COR-L47 (cell line): ENCODE measurements at places on chromosomes 7 and 10.

GRCh38 chr10:121664671-121665070, 66.4 kb upstream of the FGFR2 start:
- DNase-seq, result no peak

DNA sequence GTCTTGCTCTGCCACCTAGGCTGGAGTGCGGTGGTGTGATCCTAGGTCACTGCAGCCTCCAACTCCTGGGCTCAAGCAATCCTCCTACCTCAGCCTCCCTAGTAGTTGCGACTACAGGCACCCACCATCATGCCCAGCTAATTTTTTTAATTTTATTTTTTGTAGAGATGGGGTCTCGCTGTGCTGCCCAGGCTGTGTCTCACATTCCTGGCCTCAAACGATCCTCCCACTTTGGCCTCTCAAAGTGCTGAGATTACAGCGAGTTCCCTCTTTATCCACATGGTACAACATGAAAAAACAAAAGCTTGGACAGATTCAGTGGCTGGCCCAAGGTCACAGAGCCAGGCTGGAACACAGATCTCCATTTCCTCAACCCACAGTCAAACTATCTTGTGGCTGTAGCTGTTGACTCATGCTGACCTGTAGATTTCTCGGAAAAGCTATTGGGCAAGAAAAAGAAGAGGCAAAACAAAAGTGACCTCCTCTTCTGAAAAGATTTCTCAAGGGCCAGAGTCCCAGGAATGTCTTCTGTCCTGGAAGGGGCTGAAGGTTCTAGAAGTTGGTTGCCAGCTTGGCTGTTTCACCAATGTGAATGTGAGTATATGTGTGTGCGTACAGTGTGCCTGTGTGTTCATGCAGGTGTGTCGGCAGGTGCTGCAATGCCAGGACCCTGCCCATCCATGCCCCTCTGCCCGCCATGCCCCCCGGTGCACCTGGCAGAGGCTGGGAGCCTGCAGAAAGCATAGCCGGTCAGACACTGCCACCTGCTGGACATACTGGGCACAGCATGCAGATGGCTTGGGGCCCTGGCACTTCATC, 28.4 kb downstream of the TMEM130 start:
- DNase-seq, result peak; percentile 35

DNA sequence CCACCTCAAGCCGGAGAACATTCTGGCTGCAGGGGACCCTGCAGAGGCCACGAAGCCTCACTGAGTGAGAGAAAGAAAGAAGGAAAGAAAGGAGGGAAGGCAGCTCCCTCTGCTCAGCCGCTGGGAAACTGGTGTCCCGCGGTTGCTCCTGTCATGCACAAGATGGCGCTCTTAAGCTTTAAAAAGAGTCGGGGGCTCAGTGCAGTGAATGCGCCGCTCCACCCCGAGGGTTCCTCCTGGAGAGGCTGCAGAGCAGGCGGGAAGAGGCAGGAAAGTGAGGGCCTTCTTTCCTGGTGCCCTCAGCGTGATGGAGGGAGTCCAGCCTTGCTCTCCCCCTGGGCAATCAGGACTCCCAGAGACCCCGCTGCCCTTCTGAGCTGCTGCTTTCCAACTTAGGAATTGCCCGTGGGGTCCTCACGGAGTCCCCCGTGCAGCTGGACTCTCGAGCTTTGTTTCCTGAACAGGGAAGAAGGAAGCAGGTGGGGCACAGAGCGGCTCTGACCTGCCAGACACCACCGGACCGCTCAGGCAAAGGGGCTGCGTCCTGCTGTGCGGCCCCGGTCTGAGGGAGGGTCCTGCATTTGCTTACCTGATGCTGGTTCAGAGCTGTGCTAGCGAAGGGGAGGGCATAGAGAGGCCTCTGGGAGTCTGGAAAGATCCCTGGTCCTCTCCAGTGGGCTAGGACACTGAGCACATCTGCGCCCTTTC, 141.9 kb upstream of the MKI67 start:
- DNase-seq, result no peak

DNA sequence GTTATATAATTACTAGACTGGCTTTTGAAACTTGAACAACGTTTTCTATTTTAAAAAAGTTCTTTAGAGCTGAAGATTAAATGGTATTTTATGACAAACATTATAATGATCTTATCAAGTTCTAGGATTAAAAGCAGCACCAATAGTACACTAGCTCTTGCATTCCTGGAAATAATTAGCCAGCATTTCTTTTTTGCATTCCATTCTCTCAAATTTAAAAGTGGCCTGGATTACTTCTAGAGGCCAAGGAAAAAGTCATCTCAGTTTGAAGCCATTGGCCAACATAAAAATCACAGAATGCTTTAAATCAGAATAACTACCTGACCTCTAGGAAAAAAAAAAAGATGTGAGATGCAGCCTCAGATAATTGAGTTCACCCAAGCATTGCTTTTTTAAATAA, 1326.4 kb upstream of the SORCS1 start:
- DNase-seq, result no peak

DNA sequence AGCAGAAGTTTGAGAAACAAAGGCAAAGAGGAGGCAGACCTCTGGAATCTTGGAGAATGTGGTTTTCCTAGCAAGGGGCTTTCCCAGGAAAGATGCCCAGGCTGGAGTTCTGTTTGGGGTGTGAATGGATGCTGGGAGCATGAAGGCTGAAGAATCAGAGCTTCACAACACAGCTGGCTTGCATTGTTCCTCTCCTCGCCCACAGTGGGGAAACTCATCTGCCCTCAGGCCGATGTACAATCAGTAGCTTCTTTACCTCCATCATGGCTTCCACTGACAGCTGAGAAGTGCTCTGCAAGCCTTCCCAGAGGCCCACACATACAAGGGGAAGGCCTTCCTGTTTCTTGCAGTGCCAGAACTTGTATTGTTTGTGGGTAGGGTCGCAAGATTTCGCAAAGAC, 90.8 kb upstream of the HECTD2 start:
- no peak for DNase-seq

GRCh38 chr10:95384011-95384704, 93.4 kb upstream of the PDLIM1 start:
- no peak for DNase-seq

GRCh38 chr7:32887395-32887794, 4.2 kb downstream of the KBTBD2 start:
- peak; percentile 15 for DNase-seq

- no peak for DNase-seq
Measured at GRCh38 chr7:119515214-119515613, 757.8 kb upstream of the KCND2 start.

DNA sequence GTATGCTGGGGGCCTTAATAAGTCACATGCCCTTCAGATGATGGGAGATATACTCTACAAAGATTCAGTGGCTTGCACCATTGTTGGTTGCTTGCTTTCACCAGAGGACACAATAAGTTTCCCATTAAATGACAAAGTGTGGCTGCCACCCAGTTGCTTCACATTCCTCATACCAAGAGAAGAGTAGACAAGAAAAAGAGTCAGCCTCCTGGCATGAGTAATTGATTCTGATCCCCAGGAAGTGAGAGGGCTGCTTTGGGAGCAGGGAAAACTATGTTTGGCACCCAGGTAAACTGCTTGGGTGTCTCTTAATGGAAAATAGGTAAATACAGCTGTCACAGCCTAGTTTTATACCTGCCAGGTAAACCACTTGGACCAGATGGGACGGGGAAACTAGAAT, 66.7 kb upstream of the IL6 start:
- DNase-seq, result no peak

- no peak for DNase-seq
Measured at GRCh38 chr10:110591760-110592159, 24.3 kb downstream of the SMC3 start.

GRCh38 chr10:102410429-102411073, 8.0 kb downstream of the PSD start:
- DNase-seq, result no peak

- DNase-seq, result no peak
Measured at GRCh38 chr10:80453056-80453841, 861 bp upstream of the TSPAN14 start.

DNA sequence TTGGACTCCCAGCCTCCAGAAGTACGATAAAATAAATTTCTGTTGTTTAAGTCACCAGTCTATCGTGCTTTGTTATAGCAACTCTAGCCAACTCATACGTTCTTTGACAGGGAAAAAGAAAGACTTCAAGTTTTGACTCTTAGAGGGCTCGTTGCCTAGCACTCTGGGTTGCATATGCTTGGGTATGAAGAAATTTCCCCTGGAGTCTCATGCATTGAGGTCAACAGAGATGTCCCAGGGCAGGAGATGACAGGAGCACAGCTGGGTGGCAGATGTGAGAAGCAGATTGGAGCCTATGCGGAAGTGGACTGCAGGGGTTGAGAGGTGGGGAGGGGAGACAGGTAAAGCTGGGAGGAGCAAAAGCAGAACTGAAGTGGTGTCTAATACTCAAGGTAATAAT, 63.3 kb upstream of the JAZF1 start:
- DNase-seq, result no peak

DNA sequence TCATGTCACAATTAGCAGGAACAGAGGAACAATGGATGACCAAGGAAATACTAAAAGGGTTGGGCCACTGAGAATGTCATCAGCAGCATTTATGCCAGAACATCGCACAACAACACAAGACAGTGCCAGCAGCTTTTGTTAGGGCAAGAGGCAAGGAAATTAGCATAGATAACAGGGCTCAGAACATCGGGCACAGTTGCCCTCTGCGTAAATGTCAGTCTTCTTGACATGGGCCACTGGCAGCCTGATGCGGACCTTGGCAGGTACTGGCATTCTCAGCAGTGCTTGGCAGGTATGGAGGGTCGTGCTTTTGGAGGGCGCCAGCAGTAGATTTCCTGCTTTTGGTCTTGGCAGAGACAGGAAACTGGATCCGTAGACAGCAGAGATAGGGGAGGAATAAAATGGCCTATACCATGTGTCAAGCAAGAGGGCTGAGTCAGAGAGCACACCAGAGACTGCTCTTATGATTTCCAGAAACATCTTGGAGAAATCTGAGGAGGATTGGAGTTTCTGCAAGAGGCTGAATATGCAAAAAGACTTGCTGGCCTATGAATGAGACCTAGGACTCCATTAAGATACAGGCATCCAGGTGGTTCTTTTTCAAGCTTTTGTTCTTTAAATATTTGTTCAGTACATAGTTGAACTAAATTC, 371.5 kb upstream of the MTPN start:
- no peak for DNase-seq

DNA sequence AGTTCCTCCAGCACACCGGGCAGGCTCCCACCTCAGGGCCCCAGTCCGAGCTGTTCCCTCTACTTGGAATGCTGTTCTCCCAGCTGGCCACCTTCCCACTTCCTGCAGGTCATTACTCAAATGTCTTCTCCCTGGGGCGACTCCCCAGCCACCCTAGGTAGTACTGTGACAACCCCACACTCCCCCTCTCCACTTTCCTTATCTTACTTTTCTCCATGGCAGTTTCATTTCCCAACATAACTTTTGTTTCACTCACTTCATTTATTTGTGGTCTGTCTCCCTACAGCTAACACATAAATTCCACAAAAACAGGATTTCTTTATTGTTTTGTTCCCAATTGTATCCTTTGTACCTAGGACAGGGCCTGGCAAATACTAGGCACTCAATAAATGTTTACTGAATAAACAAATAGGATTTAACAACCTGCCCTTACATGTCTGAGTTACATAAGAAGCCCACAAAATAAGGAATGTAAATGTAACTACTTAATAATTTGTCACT, 76.5 kb downstream of the JAZF1 start:
- no peak for DNase-seq

GRCh38 chr7:11448323-11448722, 383.7 kb downstream of the THSD7A start:
- no peak for DNase-seq

- no peak for DNase-seq
Measured at GRCh38 chr7:35735396-35735795, 40.5 kb upstream of the HERPUD2 start.

- DNase-seq, result peak; percentile 75
Measured at GRCh38 chr10:62625484-62625883, 179.0 kb upstream of the ADO start.

GRCh38 chr7:108452707-108453106, 3.5 kb downstream of the NRCAM start:
- DNase-seq, result no peak

- no peak for DNase-seq
Measured at GRCh38 chr7:127541548-127541947, 43.8 kb downstream of the GCC1 start.

DNA sequence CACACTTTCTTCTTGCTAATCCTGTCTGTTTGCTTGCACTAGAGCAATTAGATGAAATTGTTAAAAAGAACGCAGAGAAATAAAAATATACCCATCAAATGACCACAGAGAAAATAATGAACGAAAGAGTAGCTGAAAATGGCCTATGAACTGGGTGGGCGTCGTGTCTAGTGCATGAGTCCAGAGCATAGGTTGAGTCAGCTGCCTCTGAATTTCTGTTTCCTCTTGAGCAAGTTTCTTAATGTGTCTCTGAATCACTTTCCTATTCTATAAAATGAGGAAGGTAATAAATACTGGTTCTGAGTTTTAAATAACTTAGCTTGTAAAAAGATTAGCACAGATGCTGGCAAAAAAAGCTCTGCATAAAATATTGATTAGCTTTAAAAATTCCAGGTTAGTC, 75.0 kb downstream of the POM121L12 start:
- DNase-seq, result no peak

- no peak for DNase-seq
Measured at GRCh38 chr10:12181065-12181775, 14.5 kb downstream of the NUDT5 start.

DNA sequence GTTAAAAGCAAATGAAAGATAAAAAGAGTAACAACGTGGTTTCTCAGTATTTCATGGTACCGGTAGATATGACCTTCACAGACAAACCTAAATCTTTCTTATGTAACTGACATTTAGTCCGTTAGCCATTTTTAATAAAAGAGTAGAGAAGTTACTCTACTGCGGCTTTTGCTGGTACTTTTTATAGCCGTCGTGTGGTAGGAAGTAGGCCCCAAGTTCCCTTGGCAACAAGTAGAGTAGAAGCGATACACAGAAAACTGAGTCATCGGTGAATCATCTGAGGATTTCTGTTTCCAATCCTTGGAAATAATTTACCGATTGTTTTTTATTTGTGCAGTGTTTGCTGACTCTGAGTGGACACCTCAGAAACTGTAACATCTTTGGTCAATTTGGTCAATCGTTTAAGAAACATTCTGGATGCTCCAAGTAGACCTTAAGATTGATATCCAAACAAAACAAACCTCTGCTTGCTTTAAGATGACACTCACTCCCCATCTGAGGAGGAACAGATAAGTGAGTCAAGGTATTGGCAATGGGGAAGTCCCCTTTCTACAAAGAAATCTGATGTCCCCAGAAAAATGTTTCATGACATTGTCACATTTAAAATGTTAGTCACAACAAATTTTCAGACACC, 63.9 kb upstream of the AHR start:
- no peak for DNase-seq
